ENCODE measurements at places on chromosomes 2 and 18.
A peak's percentile ranks its signal among the peaks of the same experiment; 100 is the strongest.

GRCh38 chr2:230774348-230774951 lies 61.8 kb downstream of the CAB39 start:
- peak; percentile 90 for DNase-seq

GRCh38 chr2:30412684-30413570 lies 34.1 kb upstream of the LCLAT1 start:
- DNase-seq: peak; percentile 76

GRCh38 chr18:44883671-44884070 lies 203.0 kb downstream of the SETBP1 start:
- DNase-seq: no peak

- no peak for DNase-seq
Measured at GRCh38 chr2:74439373-74439772, 2.4 kb downstream of the RTKN start.

DNA sequence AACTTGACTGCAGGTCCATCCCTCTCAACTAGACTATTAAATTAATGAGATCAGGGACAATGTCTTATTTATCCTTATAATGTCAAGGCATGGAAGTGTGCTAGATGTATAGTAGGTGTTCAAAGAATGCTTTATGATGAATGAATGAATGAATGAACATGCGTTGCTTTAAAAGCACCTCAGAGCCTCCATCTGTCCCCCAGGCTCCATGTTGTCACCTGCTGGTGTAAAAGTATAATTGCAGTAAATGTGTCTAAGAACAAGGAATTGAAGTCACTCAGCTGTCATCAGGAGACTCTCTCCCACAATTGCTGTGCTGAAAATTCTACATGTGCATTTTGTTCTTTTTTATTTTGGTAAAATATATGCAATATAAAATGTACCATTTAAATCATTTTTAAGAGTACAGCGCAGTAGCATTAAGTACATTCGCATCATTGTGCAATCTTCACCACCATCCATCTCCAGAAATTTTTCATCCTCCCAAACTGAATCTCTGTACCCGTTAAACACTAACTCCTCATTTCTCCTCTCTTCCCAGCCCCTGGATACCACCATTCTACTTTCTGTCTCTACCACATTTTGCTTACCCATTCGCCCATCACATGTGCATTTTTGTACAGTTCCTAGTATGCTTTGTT lies 52.6 kb downstream of the GNAL start:
- DNase-seq: peak; percentile 5

- DNase-seq: no peak
Measured at GRCh38 chr2:201913201-201913600, 106.9 kb downstream of the CDK15 start.

GRCh38 chr18:10475654-10476291 lies 21.3 kb downstream of the APCDD1 start:
- DNase-seq: no peak

DNA sequence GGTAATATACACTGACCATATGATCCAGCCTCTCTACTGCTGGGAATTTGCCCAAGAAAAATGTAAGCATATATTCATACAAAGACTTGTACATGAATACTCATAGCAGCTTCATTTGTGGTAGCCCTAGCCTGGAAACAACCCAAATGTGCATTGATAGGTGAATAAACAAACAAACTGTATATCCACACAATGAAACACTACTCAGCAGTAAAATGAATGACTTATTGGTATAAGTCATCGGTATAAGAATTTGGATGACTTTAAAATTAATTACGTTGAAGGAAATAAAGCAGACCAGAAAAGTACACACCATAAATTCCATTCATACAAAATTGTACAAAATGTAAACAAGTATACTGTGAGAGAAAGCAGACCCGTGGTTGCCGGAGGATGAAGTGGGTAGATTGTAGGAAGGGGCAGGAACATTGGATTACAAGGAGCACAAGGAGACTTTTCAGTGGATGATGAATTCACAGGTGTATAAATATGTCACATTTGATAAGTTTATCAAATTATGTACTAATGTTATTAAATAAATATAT lies 376.7 kb downstream of the TDRD15 start:
- DNase-seq: no peak

- peak; percentile 24 for DNase-seq
Measured at GRCh38 chr18:56246916-56247315, 391.5 kb downstream of the TXNL1 start.

DNA sequence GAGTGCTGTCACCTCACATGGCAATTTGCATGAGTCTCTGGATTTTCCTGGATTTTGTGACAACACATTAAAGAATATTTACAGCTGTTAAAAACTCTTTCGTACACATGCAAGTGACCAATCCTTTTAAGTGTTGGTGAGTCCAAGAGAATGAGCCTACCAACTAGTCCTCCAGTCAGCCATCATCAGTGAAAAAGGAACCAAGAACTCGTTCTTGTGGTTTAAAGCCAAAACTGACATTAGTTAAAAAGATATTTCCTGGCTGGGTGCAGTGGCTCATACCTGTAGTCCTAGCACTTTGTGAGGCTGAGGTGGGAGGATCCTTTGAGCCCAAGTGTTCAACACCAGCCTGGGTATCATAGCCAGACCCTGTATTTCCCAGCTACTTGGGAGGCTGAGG lies 215.4 kb upstream of the ITGA4 start:
- DNase-seq: no peak

GRCh38 chr2:71643674-71644357 lies 190.5 kb downstream of the DYSF start:
- no peak for DNase-seq

GRCh38 chr2:99554238-99554637 lies 64.4 kb upstream of the REV1 start:
- no peak for DNase-seq

DNA sequence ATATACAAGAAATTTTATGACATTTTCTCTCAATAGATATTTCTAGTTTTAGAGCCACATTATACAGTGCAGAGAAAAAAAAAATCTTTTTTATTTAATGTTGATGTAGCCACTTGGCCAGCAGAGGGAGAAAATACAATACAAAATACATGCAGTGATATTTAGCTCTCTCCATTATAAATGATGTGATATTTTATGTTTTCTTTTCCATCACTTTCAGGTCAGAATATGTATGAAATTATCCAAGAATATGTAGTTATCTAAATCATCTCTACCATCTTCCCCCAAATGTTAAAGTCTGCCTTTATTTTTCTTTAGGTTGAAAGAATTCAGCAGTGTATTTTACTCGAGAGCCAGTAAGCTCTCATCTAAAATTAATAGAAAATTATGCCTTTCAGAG lies 533.6 kb upstream of the FSHR start:
- DNase-seq: peak; percentile 0

- DNase-seq: peak; percentile 96
Measured at GRCh38 chr2:223010641-223011040, 41.3 kb upstream of the KCNE4 start.

- no peak for DNase-seq
Measured at GRCh38 chr2:179932786-179933185, 71.4 kb upstream of the ZNF385B start.

DNA sequence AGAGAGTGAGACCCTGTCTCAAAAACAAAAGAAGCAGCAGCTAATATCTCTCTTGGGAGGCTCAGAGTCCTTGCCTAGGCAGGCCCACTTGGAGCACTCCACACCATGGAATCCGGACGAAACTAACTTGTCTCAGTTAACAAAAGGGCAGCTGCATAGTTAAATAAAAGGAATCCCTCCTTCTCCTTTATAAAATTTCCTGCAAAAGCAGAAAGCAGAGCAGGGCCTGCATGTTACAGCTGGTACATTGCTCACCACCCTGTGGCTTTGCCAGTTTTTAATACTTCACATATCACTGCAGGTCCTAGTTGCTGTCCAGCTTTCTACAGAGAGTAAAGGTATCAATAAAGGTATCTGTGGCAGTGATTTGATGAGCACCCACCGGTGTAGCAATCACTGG lies 93.6 kb downstream of the ASAP2 start:
- no peak for DNase-seq

- no peak for DNase-seq
Measured at GRCh38 chr2:74619651-74620297, 28.4 kb downstream of the M1AP start.

GRCh38 chr2:191006997-191007783 lies 6.8 kb downstream of the STAT1 start:
- DNase-seq: no peak

- DNase-seq: no peak
Measured at GRCh38 chr2:187345338-187345737, 102.7 kb downstream of the CALCRL start.

All from EH (cell line).